ENCODE measurements at places on chromosomes 4 and X.

- DNase-seq = no peak
Observed at GRCh38 chr4:8821151-8821950, 50.3 kb downstream of the HMX1 start.

DNA sequence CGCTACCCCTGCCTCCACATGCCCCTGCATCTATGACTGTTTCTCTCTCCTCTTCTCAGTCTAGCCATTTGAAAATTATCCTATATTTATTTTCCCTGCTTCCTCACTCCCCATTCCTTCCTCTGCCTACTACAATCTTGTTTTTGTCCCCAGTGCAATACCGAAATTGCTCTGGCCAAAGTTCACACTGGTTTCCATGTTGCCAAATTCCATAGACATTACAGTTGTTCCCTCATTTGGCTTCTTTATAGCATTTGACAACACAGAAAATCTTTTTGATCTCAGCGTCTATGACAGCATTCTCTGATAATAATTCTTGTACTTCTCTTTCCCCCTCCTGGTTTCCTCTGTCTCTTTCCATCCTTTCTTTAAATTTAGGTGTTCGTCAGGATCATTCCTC is 99.4 kb downstream of the GPR82 start:
- no peak for DNase-seq

GRCh38 chr4:72352711-72353110 is 216.3 kb downstream of the ADAMTS3 start:
- DNase-seq = no peak

DNA sequence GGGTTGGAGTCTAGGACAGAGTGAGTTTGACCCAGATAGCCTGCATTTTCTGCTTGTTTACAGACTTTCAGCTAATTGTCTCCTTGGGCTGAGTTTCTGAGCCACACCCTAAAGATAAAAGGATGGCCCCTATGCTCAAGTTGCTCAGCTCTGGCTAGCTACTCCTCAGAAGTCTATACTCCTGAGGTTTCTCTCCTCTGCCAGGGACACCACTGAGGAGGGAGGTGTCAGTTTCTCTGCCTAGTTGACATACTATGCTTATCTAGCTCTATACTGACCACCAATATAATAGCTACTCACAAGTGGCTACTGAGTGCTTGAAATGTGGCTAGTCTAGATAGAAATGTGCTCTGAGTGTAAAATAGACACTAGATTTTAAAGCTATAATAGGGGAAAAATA is 23.6 kb downstream of the HADH start:
- no peak for DNase-seq

- no peak for DNase-seq
Observed at GRCh38 chr4:1085404-1085799, 28.0 kb downstream of the RNF212 start.

DNA sequence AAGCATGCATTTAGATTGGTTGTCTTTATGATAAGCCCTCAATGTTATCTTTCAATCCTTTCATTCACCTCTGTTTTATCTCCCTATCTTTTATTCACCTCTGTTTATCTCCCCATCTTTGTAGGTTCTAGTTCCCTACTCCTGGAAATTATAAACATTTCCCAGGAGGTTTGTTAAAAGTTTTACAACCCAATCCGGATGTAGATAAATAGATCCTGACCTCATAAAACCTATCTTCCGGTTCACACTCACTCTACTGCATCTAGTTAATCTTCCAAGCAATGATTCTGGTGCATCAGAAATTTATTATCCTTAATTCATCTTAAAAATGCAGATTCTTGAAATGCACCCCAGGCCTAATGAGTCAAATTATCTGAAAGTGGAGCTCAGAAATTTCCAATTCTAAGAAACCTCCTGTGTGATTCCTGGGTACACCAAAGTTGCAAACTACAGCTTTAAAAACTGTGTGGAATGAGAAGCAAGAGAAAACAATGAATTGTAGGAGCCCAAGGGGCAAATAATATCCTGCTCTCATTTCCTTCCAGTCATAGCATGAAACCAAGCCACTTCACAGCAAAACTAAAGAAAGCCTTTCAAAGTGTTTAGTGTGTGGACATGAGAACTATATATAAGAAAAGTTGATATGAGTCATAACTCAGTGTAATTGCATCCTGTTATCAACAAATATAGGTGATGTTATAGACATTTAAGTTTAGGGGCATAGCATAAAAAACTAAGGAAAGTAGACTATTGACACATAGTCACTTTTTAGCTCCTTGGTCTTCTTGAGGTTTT is 51.1 kb upstream of the UGT8 start:
- DNase-seq = no peak

GRCh38 chrX:18348047-18348446 is 6.4 kb downstream of the SCML2 start:
- DNase-seq = no peak

- DNase-seq = no peak
Observed at GRCh38 chr4:94571715-94572114, 120.0 kb downstream of the PDLIM5 start.
